ENCODE measurements at places on chromosomes 4 and X.

DNA sequence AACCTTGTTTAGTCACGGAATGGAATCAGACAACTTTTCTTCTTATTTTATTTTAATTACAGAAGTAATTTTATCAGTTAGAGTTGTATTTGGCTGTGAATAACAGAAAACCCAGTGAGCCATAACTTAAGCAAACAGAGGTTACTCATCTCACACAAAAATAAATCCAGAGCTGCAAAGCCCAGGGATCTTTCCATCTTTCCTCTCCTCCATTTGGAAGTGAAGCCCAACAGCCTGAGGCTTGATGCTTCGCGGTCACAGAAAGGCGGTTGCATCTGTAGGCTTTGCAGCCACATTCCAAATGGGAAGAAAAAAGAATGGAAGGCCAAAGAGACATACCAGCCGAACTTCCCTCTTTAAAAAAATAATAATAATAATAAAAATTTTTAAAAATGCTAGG lies 22.6 kb downstream of the CHRNA9 start:
- DNase-seq, result no peak

- peak; percentile 40 for DNase-seq
Observed at GRCh38 chr4:41507291-41507947, 30.5 kb upstream of the LIMCH1 start.

DNA sequence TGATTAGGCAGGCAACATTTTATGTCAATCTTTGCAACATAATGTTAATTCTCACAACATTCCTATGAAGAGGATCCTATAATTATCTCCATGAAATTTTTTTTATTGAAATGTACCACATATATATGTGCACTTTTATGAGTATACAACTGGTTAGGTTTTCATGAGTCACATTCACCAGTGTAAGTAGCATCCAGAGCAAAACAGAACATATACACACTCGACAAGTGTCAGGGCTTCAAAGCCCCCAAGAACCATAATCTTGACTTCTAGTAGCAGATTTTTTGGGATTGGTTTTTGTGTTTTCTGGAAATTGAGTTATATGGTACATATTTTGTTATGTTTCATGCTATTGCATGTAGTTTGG lies 62.4 kb downstream of the ARHGAP10 start:
- DNase-seq, result no peak

DNA sequence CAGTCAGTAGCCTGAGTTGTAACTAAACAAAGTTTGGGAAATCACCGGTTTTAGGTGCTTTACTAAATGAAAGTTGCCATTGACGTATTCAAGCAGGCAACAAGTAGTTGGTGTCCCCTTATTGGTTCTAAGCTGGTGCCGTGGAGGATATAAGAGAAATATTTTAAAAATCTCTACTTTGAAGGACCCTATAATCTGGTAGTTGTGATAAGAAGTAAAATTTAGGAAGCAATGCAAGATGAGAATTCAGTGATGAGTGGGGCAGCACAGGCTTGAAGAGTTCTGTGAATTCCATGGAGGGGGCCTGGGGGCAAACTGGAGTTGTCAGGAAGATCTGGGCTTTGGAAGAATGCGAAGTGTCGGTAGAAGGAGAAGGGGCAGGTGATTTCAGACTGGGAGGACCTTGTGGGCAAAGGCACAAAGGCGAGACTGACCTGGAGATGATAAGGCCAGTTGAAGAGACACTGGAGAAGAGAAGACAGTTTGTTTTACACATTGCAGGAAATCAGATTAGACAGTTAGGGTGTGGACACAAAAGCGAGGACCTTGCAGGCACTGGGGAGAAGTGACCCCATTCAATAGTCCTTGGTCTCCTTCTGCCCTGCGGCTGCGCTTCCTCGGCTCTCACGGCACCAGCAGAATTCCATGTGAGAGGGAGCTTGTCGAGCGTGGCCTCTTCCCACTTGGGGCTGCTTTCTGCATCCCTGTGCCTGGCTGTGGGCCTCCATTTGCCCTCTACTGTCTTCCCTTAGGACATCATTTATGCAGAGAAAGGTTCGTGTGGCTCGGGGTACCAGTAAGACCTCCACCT lies 1.3 kb downstream of the RHOH start:
- DNase-seq, result no peak

GRCh38 chr4:180060159-180060889 lies 2182.9 kb upstream of the TENM3 start:
- DNase-seq, result peak; percentile 4

- DNase-seq, result peak; percentile 55
Observed at GRCh38 chrX:30865015-30865414, 24.0 kb downstream of the TAB3 start.

DNA sequence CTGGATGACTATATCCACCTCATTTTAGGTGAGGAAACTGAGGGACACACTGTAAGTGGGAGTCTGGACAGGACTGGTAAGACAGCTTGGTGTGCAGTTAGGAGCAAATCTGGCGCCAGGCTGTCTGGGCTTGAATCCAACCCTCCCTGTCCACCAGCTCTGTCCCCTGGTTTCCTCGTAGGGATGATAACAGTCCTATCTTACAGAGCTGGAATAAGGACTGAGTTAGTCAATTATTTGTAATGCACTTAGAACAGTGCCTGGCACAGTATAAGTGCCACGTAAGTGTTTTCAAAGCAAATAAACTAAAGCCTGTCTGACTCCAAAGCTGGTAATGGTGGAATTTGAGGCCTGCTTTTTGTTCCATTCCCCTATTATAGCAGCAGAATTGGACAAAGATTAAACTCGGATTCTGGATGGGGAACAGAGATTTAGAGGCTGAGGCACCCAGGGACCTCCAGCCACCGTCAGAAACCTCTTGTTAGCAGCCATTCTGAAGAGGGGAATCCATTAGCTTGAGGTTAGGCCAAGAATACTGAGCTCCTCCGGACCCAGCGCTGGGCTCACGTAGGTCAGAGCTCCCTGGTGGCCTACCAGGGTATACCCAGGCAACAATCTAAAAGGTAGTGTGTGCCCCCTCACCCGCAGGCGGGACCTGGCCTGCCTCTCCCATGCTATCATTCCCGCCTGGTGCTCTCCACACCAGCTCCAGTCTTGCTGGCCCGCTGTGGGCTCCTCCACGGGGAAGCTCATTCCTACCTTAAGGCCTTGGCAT lies 102.1 kb downstream of the UCHL1 start:
- no peak for DNase-seq

- no peak for DNase-seq
Observed at GRCh38 chr4:38242101-38242500, 281.9 kb downstream of the PTTG2 start.

- peak; percentile 16 for DNase-seq
Observed at GRCh38 chr4:109559625-109559982, 442 bp upstream of the MCUB start.

GRCh38 chr4:159143687-159144086 lies 40.8 kb downstream of the RAPGEF2 start:
- no peak for DNase-seq

- no peak for DNase-seq
Observed at GRCh38 chr4:173051716-173052115, 116.9 kb upstream of the GALNT7 start.

DNA sequence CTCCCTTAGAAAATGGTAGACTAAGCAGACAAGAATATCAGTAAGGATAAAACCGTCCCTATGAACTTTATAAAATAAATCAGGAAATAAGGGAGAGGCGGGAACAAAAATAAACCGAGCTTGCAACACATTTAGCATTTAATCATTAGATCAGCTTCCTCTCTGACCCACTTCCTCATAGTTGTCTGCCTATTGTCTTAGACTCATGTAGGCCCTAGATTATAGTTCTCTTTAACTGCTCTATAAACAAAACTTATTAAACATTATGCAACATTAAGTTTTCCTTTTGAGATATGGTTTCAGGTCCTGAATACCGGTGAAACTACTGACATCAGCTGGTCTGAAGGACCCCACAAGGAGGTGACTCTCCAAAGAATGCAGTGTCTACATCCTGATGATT lies 15.8 kb upstream of the SRD5A3 start:
- DNase-seq, result no peak

- no peak for DNase-seq
Observed at GRCh38 chr4:67682266-67682665, 18.7 kb downstream of the UBA6 start.

DNA sequence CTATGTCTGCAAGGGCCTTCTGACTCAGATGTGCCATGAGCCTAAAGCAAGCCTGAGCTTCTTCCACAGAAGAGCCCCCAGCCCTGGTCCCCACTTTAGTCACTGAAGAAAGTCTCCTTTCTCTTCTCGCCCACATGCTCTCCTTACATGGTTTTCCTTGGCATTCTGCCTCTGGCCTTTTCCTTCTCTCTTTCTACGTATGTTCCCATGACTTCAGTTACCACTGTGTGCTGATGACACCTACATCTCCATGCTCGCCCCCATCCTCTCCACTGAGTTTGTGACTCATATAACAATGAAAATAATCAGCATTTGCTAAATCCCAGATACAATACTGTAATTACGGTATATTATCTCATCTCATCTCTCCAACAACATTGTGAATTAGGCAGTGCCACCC lies 149.3 kb downstream of the AMMECR1 start:
- DNase-seq, result no peak

DNA sequence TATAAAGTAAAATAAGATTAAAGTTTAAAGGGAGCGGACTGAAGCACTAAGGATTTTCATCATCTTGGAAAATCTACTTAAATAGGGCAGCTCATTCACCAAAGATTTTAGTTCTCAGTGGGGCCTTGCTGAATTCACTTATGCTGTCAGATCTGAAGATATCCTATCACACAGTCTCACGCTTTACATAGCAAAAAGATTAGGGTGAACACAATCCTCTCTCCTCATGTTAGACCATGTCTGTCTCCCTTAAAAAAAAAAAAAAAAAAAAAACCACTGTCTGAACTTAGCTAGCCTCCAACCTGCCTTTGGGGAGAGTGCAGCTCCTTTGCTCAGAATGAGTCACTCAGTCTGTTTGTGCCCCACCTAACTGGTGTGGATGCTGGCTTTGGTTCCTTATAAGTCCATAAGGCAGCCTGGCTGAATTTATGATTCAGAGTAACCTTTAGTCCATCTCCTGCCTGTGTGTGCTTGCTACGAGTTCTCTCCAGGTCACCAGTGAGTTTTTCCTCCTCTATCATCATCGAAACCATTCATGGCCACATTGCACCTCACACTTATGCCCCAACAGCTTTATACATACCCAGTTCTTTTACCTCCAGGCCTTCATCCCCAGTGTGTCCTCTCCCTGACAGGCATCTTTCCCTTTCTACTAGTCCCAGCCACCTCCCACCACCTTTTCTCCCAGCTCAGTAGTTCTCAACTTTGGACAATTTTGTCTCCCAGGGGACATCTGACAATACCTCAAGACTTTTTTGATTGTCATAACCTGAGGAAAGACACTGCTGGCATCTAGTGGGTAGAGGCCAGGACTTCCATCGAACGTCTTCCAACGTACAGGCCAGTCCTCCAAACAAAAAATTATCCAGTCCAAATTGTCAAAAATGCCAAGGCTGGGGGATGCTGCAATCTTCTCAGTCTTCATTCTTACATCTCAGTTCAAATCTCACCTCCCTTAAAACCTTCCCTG lies 220.7 kb upstream of the EMCN start:
- no peak for DNase-seq

DNA sequence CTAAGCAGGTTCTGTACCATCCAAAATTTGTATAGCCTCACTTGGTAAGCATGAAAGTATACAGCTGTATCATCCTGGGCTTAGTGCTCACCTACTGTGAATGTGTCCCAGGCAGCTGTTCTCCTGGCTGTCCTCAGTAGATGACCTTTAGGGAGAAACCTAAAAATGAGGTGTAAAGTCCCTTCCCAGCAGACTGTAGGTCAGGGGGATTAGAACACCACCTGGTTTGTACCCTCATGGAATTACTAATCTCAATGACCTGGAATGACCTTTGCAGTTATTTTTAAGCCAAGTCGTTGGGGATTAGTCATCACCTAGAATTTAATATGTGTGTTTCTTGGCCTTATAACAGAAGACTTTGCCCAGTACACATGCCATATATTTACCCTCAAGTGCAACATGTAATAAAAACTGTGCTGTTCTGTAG lies 39.1 kb upstream of the MBTPS2 start:
- no peak for DNase-seq

GRCh38 chr4:10366628-10367027 lies 90.6 kb downstream of the ZNF518B start:
- DNase-seq, result no peak

- no peak for DNase-seq
Observed at GRCh38 chr4:38837849-38838248, 18.8 kb downstream of the TLR6 start.

DNA sequence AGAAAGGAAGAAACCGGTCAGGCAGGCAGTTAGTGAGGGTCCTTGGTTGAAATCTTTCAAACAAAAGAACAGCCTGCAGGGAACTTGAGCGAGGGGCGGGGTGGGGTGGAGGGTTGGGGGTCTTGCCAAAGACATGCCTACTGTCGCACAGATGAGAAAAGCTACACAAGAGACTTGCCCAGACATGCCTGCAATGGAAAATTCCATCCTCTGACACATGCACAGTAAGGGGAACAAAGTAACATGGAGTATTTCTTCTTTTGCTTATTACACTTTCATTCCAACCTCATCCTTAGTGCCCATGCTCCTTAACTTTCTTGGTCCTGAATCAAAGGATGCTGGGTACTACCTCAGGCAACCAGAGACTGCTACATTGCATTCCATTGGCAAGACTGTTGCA lies 1491.2 kb downstream of the STIM2 start:
- DNase-seq, result no peak

- DNase-seq, result no peak
Observed at GRCh38 chrX:134172588-134173259, 64.3 kb upstream of the CCDC160 start.
